Heart right ventricle (tissue), 16 donors: ENCODE measurements at places on chromosomes 7 and 10.

- no peak for DNase-seq
Observed at GRCh38 chr7:506921-507622, 12.6 kb downstream of the PDGFA start.

GRCh38 chr7:104857458-104858425, 156.3 kb upstream of the KMT2E start:
- DNase-seq: no peak

DNA sequence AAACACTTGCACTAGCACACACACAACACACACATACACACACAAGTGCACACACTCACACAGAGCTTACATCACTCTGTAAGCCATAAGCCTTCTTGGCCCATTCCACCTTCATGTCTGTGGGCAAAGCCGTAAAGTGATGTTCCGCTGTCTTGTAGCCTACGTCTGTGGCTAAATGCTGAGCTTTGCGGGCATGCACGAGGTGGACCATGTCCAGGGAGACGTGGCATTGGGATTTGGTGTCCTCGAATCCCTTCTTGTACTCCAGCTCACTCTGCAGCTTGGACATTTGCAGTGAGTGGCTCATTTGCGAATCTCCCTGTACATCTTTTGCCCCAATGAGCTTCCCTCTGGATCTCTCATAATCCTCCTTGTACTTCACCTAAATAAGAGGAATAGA, 42.0 kb downstream of the NRAP start:
- no peak for DNase-seq

GRCh38 chr10:123101872-123102271, 33.9 kb upstream of the HMX3 start:
- no peak for DNase-seq

GRCh38 chr10:14353291-14353913, 22.7 kb upstream of the FRMD4A start:
- DNase-seq: no peak

- no peak for DNase-seq
Observed at GRCh38 chr7:141312828-141313521, 238.2 kb upstream of the AGK start.

GRCh38 chr10:18681971-18682411, 22.8 kb downstream of the ARL5B start:
- DNase-seq: no peak

DNA sequence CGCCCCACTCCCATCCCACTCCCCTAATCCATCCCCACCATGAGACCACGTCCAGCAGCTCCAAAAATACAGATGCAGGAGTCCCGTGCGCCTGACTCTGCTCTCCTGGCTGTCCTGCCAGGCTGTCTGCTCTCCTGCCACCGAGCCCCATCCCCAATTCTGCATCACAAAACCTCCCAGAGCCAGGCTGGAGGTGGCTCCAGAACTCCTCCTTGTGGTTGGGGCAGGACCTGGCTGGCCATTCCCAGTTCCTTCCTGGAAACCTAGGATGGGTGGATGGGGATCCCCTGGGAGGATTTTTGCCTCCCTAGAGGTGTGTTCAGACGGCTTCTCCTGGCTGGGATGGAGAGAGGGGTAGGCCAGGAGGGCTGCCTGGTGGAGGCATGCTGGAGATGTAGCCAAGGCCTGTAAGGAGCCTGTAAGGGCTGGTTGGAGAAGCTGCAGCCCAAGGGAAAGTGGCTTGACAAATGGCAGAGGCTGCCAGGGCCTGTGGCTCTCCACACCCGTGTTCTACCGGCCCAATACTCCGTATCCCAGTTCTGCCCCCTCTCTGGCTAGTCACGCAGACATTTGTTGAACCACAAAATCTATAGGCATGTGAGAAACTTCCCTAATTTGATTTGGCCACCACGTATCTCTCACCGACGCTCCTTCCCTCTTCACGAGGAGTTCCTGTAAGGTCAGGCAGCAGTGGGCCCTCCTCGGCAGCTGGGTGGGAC, 99.3 kb downstream of the ARHGAP22 start:
- no peak for DNase-seq

GRCh38 chr7:129642871-129643549, 31.5 kb downstream of the NRF1 start:
- DNase-seq: no peak

DNA sequence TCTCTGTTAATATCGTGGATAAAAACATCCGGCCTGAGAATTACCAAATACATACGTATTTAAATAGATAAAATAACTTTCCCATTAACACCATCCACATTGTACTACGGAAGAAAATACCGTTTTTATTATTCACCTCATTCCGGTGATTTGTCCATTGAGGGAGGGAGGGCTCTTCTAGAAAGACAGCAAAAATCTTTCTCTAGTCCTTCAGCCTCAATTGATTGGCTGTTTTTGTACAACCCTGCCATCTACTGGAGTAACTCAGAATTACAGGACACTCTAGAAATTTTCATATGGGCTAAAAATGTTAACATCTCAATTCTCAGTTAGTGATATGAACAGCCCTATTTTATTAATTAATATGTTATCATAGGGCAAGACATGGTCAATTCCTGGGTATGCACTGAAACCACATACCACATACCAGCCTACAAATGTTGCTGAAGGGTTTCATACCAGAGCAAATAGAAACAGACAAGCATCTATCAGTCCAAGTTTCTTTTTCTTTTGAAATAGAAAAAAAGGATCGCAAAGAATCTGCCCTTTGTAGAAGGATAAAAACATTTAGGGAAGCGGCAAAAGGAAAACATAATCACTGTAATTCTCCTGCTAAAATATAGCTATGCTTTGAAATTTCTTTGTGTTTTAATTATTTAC, 55.8 kb upstream of the CDCA7L start:
- peak; percentile 28 for DNase-seq

DNA sequence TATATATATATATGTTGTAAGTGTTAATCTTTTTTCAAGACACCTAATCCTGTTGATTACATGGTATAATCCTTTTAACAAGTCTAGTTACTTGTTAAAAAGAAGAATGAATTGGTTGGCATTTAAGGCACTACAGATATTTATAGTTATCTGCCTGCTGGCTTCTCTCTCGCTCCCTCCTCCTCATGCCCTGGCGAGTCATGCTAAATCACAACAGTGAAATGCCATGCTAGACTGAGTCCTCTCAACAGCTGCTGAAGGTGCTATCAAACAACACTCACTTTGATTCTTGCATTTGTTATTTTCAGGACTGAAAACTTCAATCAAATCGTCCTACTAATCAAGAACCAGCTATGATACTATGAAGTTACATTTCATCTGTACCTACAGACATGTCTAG, 15.4 kb downstream of the NRAP start:
- DNase-seq: no peak

DNA sequence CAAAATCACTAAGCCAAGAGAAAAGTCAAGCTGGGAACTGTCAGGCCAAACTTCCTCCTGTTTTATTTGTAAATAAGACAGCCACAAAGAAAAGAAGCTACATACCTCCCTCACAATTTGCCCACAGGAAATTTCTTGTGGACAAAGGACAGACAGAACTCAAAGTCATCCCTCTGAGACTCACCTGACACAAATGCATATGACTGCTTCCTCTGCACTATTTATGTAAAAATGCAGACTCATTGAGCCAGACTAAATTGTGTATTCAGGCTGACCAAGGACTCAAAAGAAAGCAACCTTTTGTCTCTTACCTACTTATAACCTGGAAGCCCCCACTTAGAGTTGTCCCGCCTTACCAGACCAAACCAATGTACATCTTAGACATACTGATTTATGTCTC, 11.8 kb downstream of the TOMM7 start:
- DNase-seq: no peak

DNA sequence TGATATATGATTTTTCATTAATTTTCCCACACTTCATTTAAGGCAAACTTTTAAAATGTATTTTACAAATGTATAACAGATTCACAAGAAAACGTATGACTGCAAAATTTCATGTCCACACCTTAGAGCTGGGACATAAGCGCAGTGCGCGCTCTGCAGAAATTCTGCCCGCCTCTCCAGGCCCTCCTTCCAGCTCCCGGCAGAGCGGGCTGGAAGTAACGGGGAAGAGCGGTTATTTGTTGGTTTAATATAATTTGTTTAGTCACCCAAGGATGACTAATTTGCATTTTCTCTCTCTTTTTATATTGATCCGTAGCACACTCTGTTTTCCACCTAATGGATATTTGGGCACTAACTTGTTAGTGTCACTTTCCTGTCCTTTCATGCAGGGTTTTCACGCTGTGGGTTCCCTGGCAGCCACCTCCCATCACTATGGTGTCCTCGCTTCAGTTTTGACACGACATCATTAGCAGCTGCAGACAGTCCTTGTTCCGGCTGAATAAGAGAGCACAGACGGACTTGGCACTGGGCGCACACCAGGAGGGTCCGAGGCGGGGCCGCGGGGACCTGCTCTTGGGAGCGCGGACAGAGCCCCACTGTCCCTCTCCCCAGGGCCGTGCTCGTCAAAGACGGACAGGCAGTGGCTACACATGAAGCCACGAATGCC, 129.2 kb upstream of the SEC61G start:
- DNase-seq: peak; percentile 30

DNA sequence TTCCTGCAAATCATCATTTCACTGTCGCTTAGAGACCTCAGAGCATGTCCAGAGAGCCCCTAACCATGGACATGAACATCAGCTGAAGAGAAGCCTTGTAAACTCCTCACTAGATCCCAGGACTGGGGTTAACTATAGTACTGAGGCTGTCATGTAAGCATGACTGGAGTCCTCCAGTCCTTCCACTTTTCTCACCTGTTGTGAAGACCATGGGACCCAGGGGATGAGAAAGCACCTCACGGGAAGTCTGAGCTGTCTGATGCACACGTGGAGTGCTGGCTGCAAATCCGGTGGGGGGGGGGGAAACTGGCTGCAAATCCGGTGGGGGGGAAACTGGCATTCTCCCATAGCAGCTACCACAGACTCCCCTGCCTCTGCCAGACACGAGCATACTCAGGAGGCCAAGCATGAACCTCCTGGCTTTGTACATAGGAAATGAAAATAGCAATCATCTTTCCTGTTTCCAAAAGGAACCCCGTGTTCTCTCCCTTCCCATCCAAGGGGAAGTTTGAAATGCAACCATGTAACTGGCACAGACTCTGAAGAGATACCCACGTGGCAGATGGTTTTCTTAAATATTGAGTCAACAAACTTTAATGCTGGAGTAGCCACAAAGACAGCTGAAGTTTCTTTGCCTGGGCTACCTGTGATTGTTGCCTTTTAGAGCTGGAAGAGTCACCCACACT, 261.4 kb downstream of the ZMYND11 start:
- DNase-seq: no peak

GRCh38 chr7:156903232-156903909, 10.4 kb upstream of the LMBR1 start:
- peak; percentile 69 for DNase-seq

GRCh38 chr10:84232376-84232775, 7.0 kb upstream of the LRIT2 start:
- no peak for DNase-seq

DNA sequence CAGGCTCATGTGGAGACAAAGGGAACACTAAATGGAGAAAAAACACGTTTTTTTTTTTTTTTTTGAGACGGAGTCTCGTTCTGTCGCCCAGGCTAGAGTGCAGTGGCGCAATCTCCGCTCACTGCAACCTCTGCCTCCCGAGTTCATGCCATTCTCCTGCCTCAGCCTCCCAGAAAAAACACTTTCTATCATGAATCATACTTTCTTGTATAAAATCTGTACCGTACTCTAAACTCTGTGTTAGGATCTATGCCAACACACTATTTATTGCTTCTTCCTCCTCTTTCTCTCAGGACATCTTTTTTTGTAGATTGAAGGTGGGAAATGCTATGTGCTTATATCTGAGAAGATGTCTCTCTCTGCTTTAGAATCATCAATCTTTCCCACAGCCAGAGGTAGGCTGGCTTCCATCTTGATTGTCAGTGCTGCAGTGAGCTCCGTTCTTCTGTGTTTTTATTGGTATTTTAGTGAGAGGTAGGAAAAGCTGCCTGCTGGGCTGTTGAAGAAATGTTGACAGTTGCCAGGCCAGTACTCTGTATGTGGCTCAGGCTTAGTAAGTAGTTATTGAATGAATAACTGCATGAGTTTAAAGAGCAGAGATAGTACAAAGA, 101.1 kb downstream of the GPR85 start:
- DNase-seq: peak; percentile 9

DNA sequence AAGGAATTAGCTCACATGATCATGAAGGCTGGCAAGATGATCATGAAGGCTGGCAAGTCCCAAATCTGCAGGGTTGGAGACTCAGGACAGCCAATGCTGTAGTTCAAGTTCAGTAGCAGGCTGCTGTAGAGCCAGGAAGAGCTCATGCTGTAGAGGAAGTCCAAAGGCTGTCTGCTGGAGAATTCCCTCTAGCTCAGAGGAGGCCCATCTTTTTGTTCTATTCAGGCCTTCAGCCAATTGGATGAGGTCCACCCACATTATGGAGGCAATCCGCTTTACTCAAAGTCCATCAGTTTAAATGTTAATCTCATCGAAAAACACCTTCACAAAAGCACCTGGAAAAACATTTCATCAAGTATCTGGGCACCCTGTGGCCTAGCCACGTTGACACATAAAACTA, 24.8 kb upstream of the FAM171A1 start:
- no peak for DNase-seq

- DNase-seq: no peak
Observed at GRCh38 chr7:118777308-118777707, 552.8 kb downstream of the ANKRD7 start.

DNA sequence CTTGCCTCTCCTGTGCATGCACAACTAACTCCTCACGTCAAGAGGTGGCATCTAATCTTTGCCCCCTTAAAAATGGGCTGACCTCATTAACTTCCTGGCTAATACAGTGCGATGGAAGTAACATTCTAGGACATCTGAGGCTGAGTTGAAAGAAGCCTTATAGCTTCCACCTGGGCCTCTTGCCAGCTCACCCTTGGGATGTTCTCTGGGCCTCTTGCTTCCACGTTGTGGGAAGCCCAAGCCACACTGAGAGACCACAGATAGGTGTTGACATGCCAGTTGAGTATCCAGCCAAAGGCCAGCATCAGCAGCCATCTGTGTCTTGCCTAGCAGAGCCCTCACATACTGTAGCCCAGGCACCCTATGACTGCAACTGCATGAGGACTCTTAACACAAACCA, 60.8 kb upstream of the GDF10 start:
- DNase-seq: no peak

- peak; percentile 6 for DNase-seq
Observed at GRCh38 chr7:85186083-85186520, 754 bp downstream of the SEMA3D start.
